ENCODE measurements at places on chromosomes 5 and 9.

DNA sequence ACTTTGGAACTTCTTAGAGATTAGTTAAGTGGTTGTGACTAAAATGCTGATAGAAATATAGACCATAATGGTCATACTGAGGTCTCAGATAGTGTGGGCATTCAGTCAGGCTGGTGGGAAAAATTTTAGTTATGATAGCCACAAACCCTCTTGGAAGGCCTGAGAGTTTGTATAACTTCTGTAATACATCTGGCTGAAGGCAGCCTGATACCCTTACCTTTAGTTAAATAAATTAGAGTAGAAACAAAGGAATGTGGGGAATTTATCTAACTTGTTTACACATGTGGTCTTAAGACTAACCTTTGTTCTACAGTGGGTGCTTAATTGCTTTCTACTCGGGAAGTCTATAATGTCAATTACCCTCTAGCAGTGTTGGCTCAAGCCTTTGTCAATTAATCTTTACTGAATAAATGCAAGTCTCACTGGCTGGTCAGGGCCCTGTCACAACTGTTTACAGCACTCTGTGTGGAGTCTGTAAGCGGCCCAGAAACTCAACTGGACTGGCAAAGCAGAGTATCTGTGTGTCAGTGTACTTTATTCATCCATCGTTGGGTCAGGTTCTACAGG lies 184.0 kb downstream of the FBXO4 start:
- H3K4me3 ChIP-seq: no peak overlapping the region
- DNase-seq: no peak
- no peaks in the 10 kb centered on the region for H3K36me3 ChIP-seq
- H3K27ac ChIP-seq: no peak overlapping the region

DNA sequence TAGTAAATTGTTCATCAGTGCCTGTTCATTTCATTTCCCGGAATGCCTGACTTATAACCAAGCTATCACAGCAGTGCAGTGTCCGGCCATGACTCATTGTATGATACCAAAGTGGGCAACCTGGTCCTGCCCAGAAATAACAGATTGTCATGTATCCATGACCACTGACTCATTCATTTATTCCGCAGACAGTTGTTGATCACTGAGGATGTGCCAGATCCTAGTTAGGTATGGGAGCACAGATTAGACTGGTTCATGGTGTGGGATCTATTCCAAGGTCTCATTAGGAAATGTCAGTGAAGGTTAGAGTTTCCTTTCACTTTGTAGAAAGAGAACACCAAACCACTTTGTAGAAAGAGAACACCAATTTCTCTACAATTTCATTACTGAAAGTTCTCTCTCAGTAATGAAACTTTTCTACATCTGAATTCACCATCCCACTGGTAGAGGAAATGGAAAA lies 8.7 kb downstream of the NREP start:
- H3K27ac ChIP-seq: no peak overlapping the region
- no peaks in the 10 kb centered on the region for H3K27me3 ChIP-seq
- H3K36me3 ChIP-seq: no peaks in the 10 kb centered on the region

DNA sequence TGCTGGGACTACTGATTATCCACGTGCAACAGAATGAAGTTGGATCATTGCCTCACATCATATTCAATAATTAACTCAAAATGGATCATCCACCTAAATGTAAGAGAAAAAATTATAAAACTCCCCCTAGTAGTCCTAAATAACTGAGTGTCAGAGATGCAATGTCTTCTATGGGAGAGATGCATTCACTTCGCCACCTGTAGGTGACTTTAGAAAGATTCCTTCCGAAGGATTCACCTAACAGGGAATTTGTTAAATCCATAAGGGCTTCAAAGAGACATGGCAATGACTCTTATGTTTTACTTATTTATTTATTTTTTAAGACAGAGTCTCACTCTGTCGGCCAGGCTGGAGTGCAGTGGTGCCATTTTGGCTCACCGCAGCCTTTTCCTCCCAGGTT lies 526.0 kb downstream of the MTRR start:
- DNase-seq: no peak
- no peak overlapping the region for H3K27ac ChIP-seq
- H3K36me3 ChIP-seq: no peaks in the 10 kb centered on the region

GRCh38 chr9:5976674-5977397 lies 38.6 kb downstream of the RANBP6 start:
- H3K27me3 ChIP-seq: no peaks in the 10 kb centered on the region
- peaks cover 27% of the 10 kb centered on the region for H3K36me3 ChIP-seq
- H3K27ac ChIP-seq: no peak overlapping the region
- no peak overlapping the region for H3K4me3 ChIP-seq
- no peak for DNase-seq
- H3K4me1 ChIP-seq: no peaks in the 10 kb centered on the region

DNA sequence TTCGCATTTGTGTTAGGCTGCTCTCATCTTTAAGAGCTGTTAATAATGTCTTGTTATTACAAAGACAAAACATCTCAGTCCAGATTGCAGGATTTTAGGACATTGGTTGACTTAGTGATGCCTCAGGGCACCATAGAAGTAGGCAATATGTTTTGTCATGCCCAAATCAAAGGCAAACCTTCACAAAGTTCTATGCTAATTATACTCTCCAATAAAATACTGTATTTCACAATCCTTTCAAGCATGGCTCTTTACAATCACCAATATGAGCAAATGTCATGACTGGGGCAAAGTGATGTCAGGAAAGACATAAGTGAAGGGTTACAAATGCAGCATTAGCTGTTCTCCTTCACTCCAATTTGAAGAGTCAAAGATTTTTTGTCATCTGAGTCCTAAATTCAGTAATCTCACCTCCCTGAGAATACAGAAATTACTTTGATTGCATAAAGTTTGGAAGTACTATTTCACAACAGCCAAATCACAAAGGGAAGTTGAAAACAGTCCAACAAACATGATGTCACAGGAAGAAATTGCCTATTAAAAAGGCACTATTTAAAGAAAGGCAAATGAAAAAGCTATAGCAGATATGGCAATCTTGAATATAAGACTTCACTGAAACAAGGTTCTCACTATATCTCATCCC lies 303.2 kb downstream of the PRR16 start:
- no peaks in the 10 kb centered on the region for H3K36me3 ChIP-seq
- no peak overlapping the region for H3K27ac ChIP-seq
- no peak for DNase-seq

- H3K27ac ChIP-seq: no peak overlapping the region
- no peak overlapping the region for H3K4me3 ChIP-seq
- H3K36me3 ChIP-seq: peaks cover 5% of the 10 kb centered on the region
- no peaks in the 10 kb centered on the region for H3K4me1 ChIP-seq
- no peaks in the 10 kb centered on the region for H3K27me3 ChIP-seq
These were observed 20.4 kb downstream of the NSA2 start for GRCh38 chr5:74787424-74787823.

DNA sequence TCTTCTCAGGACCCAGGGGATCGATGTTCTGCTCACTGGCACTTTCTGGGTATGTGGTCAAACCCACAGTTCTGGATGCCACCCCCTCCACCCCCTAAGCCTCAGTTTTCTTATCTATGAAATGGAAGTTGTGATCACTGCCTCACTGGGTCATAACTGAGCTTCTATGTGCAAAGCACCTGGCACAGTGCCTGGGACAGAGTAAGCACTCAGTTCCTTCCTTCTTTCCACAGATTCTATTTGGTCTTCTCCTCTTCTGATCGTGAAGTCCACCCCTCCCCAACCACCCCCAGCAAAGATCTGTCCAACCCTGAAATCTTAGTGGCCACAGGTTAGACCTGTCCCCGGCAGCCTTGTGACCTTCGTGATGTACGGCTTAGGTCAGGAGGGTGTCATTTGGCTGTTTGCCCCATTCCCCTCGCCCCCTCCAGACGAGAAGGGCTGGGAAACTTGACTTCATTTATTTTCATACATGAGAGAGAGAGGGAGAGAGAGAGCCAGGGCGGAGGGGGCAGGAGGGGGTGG lies 181.4 kb downstream of the FGF18 start:
- no peak overlapping the region for H3K4me3 ChIP-seq
- H3K36me3 ChIP-seq: no peaks in the 10 kb centered on the region
- no peak for DNase-seq
- no peaks in the 10 kb centered on the region for H3K4me1 ChIP-seq
- no peaks in the 10 kb centered on the region for H3K27me3 ChIP-seq
- no peak overlapping the region for H3K27ac ChIP-seq

All from CD4-positive, alpha-beta T cell (primary cell).